ENCODE measurements at places on chromosomes 13 and 19.

GRCh38 chr13:109998684-109999533 lies 212.5 kb upstream of the IRS2 start:
- no peak for DNase-seq

GRCh38 chr13:109160887-109161669 lies 531.7 kb downstream of the MYO16 start:
- DNase-seq: no peak

GRCh38 chr19:22882797-22883196 lies 50.7 kb downstream of the ZNF723 start:
- no peak for DNase-seq

- no peak for DNase-seq
Observed at GRCh38 chr13:66879988-66880387, 350.1 kb downstream of the PCDH9 start.

DNA sequence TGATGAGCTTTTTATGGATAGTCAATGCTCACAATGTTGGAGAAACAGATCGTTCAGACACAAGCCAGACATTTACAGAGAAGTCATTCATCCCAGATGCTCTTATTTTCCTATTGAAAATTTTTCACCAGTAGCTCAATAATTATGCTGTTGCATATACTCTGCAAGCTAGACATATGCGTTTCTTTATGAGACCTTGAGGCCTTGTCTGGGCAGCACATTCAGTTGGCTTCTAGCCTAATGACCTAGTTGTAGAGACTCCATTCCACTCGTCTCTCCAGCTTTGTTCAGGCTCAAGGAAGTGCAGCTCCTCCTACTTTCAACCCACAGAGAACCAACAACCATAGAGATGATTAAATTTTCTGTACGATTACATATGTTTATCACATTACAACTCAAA lies 237.7 kb downstream of the MZT1 start:
- no peak for DNase-seq

DNA sequence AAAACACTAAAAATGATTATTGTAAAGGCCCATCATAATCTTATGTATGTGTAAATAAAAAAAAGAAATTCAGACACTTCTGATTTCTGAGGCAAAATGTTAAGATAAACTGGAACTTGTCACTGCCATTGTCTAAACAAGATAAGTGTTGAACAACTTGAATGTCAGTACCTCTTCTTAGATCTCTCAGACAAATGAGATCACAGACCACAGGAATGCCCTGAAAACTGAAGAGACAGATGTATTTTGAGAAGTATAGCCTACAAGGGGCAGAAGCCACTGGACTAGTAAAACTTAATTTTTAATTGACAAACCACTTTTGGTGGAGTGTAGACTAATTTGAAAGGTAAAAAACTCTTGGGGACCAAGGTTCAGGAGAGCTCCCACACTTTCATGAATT lies 375.5 kb upstream of the SLITRK5 start:
- no peak for DNase-seq

DNA sequence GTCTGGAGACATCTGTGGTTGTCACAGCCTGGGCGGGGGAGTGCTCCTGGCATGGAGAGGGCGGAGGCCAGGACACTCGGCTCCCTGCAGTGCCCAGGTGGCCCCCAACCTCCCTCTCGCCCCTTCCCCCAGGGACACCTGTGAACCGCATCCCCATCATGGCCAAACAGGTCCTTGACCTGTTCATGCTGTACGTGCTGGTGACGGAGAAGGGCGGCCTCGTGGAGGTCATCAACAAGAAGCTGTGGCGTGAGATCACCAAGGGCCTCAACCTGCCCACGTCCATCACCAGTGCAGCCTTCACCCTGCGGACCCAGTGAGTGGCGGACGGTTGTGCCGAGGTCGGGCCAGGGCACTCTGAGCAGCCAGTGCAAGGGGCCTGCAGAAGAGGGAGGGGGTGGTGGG lies 20.0 kb upstream of the WDR18 start:
- no peak for DNase-seq

- no peak for DNase-seq
Observed at GRCh38 chr13:111854403-111854802, 212.5 kb upstream of the SOX1 start.

GRCh38 chr19:45816236-45817009 lies 1.3 kb upstream of the RSPH6A start:
- no peak for DNase-seq

DNA sequence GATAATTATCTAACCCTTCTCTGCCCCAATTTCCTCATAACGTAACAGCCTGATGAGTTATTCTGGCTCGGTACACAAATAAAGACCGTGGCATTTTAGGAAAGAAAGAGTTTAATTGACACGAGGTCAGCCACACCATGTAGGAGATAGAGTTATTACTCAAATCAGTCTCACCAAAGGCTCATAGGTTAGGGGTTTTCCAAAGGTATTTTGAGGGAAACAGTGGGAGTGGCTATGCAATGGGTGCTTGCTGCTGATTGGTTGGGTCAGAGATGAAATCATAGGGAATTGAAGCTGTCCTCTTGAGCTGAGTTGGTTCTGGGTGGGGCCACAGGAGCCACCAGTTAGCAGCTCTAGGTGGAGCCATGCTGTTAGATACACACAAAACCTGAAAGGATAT lies 137.5 kb downstream of the FREM2 start:
- no peak for DNase-seq

GRCh38 chr19:28878862-28879566 lies 333.9 kb downstream of the UQCRFS1 start:
- DNase-seq: peak; percentile 47

DNA sequence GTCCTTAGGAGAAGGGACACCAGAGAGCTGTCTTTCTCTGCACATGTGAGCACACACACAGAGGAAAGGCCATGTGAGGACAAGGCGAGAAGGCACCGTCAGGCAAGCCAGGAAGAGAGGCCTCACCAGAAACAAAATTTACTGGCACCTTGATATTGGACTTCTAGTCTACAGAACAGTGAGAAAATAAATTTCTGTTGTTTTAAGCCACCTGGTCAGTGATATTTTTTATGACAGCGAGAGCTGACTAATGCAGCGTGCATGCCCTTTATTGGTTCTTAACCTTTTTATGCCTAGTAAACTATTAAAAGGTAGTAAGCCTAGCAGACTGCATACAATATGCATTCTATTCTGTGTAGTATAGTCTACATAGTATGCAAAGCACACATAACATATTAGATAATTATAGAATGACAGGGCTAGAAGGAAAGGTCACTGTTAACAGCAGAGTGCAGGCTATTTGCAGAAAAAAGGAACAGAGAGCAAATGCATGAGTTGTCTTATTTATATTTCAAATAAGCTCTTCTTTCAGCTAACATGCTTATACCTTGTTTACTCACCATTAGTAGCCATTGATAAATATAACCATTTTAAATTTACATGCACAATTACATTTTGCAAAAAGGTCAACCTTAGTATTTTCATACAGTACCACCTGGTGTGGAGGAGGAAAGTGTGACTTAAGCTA lies 25.2 kb upstream of the KATNAL1 start:
- no peak for DNase-seq

DNA sequence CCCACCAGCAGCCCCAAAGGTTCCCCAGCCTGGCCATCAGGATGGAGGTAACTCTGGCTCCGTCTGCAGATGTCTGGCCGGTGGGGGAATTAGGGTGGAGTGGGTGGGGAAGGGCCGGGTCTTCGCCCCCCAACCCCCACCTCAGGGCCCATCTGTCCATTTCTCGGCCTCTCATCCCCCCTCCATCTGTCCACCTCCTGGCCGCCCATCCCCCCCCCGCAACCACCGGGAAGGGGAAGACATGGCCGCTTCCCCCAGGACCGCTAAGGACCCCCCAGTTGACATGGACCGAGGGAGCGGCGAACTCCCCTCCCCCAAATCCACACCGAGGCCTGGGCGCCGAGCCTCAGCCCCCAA lies 793 bp downstream of the LRFN1 start:
- no peak for DNase-seq

DNA sequence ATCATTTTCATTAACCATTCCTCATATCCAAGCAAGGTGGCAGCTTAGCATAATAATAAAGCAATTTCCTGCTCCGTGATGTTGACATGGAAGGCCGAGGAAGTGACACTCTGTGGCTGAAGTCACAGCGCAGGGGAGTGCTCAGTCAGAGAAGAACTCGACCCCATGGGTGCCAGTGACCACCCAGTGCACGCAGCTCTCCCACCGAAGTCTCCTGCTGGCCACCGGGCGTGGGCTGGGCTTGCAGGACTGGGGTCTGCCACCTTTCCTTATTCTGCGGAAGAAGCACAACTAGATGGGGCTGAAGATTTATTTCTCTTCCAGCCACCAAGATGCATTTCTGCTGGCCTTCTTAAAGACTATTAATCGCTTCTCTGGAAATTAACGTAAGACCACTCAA lies 132.1 kb upstream of the SPACA7 start:
- no peak for DNase-seq

DNA sequence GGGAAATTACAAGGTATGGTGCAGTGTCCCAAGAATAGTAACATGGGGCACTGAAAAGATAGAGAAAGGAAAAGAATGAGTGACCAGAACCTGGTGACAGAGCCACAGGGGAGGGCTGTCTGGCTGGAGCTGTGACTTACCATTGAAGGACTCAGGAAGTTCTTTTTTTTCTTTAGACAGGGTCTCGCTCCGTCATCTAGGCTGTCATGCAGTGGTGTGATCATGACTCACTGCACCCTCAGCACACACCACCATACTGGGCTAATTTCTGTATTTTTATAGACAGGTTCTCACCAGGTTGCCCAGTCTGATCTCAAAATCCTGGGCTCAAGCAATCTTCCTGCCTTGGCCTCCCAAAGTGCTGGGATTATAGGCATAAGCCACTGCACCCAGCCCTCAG lies 8.8 kb upstream of the CPB2 start:
- DNase-seq: no peak

- DNase-seq: no peak
Observed at GRCh38 chr19:47157431-47158321, 27.0 kb downstream of the SAE1 start.
